ENCODE measurements at places on chromosomes 3 and 15.

DNA sequence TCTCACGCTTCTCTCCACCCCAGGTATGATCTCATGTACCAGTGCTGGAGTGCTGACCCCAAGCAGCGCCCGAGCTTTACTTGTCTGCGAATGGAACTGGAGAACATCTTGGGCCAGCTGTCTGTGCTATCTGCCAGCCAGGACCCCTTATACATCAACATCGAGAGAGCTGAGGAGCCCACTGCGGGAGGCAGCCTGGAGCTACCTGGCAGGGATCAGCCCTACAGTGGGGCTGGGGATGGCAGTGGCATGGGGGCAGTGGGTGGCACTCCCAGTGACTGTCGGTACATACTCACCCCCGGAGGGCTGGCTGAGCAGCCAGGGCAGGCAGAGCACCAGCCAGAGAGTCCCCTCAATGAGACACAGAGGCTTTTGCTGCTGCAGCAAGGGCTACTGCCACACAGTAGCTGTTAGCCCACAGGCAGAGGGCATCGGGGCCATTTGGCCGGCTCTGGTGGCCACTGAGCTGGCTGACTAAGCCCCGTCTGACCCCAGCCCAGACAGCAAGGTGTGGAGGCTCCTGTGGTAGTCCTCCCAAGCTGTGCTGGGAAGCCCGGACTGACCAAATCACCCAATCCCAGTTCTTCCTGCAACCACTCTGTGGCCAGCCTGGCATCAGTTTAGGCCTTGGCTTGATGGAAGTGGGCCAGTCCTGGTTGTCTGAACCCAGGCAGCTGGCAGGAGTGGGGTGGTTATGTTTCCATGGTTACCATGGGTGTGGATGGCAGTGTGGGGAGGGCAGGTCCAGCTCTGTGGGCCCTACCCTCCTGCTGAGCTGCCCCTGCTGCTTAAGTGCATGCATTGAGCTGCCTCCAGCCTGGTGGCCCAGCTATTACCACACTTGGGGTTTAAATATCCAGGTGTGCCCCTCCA, 19.1 kb downstream of the TYRO3 start:
- DNase-seq = no peak

DNA sequence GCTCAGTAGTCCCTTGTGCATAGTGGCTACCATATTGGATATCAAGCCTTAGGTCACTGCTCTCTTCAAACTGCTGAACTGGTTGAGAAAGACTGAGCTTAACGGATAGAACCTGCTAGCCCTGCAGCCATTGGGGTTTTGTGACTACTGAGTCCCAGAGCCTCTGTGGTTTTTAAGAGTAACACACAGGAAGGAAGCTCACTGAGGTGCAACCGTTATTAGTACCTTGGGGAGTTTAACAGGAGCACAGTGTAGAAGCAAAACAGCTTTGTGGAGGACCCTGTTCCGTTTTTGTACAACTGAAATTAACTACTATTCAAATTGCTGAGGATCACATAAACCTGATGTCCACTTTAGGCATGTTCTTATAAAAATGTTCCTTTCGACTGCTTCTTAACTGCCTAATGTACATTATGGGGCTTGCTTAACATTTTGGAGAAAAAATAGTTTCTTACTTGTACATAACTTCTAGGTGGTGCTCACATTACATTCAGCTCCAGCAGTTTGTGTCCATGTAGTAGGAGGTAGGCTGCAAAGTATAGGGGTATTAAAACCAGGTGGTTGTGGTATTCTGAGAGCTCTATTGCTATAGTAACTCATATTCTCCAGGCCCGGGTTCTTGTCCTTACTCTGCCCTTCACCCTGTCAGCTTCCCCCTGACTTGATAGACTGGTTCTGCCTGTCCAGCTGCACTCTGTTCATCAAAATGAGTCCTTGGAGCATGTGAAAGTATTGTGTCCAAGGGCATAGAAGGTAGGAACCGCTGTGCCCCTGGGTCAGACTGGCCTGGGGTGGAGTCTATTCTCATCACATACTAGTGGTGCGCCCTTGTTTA, 17.3 kb downstream of the PXK start:
- DNase-seq = peak; percentile 22

- no peak for DNase-seq
Measured at GRCh38 chr3:57015350-57015729, 45.1 kb upstream of the SPATA12 start.

DNA sequence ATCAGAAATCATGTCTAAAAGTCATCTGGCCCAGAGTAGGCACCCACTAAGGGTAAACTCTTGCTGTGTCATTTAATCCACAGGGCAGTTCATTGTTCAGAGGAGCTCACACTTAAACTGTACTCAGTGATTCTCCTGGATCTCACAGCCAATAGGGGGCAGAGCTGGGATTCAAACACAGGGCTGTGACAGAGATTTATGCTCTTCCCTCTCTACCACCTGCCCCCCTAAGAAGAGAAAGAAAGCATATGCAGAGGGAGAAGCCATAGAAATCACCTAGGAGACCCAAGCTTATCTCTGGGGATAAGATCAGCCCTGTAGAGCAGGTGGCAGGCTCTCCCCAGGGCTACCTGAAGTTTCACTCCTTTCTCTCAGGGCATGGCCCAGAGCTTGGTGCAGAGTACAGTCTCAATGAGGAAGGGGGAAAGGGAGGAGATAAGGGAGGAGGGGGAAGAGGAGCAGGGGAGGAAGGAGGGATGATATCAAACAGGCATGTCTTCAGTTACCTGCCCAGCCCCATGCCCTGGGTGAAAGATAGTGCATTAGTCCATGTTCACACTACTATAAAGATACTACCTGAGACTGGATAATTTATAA, 51.8 kb upstream of the ADPGK start:
- no peak for DNase-seq

GRCh38 chr3:150495563-150496168, 50.6 kb downstream of the SERP1 start:
- DNase-seq = peak; percentile 63

- no peak for DNase-seq
Measured at GRCh38 chr3:31166249-31166885, 271.9 kb upstream of the GADL1 start.

GRCh38 chr3:109806929-109807328, 469.6 kb upstream of the DPPA4 start:
- DNase-seq = peak; percentile 86

- DNase-seq = no peak
Measured at GRCh38 chr15:99090011-99090699, 14.7 kb upstream of the SYNM start.

DNA sequence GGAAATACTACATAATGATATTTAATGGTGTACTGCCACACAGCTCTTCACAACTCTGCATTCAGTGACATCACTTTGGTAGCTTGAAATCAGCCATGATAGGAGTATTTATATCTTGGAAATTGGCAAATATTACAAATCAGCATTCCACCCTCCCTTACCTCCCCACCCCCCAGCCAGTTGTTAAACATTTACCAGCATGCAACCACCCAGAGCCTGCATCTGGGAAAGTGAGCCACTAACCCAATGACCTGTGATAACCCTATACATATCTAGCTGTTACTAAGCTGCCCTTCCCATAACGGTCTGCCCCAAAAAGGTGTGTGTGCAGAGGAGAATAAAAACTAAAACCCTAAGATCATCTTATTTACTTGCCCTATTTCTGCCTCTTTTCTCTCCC, 44.6 kb upstream of the SATB1 start:
- no peak for DNase-seq

GRCh38 chr3:86985181-86985826, 5.6 kb downstream of the VGLL3 start:
- DNase-seq = no peak

DNA sequence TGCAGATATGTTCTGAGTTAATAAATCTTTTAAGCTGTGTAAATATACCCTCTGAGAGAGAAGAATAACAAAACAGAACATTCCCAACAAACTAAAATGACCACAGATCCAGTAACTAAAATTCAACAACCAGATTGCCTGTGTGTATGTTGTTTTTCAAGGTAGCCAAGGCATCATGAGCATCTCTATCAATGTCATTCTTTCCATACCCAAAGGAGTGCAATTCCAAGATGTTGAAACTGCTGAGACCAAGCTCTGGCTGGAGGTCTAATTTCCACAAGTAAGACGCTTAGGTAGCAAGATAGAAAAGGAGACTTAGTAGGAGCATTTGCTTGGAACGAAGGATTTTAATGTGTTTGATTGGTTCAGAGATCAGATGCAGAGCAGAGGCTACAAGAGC, 276.3 kb downstream of the RBMS3 start:
- no peak for DNase-seq

GRCh38 chr3:146491303-146491702, 21.9 kb upstream of the PLSCR2 start:
- no peak for DNase-seq

DNA sequence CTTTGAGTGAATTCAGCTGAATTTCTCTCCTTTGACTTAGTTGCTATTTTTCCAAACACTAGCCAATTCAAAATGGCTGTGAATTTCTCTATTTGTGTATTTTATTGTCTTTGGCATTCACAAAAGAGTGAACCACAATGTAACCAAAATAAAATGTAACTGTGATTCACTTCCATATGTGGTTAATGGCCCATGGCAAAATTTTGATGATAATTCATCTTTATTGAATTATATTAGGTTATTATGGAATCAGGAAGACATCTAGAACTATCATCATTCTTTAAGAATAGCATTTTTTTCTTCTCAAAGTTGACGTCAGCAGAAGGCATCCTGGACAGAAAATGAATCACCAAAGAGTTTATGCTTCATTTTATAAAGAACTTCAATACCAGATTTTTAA, 705.3 kb upstream of the NAALADL2 start:
- DNase-seq = no peak

DNA sequence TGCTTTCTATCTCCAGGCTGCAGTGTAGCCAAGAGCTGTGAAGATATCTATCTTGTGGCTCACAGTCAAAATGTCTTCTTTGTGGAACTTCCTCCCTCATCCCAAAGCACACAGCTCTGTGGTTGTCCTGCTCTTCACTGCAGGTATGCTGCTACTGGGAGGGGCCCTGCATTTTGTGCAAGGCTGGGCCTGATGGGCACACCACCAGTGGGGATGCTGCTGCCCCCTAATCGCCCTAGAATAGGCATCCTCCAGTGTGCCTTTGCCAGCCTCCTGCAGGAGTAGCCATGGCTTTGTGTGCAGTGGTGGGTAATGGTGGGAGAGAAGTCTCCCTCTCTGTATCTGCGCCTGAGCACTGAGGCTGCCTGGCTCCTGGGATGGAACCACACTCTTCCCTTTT, 297.3 kb downstream of the DOCK3 start:
- DNase-seq = no peak

GRCh38 chr3:178304758-178305467, 231.3 kb upstream of the KCNMB2 start:
- no peak for DNase-seq

GRCh38 chr15:55535436-55535835, 27.4 kb upstream of the DNAAF4 start:
- DNase-seq = peak; percentile 36

GRCh38 chr15:55110446-55110845, 86.3 kb downstream of the RSL24D1 start:
- DNase-seq = no peak

- DNase-seq = peak; percentile 70
Measured at GRCh38 chr15:42273900-42274701, 868 bp upstream of the TMEM87A start.

DNA sequence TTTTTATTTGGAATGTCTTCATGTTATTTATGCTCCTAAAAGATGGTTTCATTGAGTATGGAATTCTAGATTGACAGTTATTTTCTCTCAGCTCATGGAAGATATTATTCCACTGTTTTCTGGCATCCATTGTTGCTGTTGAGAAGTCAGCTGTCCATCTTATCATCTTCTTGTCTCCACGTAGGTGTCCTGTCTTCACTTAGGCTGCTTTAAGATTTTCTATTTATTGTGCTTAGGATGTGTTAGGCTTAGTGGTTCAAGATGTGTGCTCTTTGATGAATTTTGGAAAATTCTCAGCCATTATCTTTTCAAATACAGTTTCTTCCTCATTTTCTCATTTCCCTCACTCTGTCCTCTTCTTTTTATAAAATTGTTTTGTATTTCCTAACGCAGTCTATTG, 52.0 kb downstream of the SNRK start:
- DNase-seq = no peak

GRCh38 chr3:129701161-129701560, 94.7 kb upstream of the PLXND1 start:
- DNase-seq = no peak

DNA sequence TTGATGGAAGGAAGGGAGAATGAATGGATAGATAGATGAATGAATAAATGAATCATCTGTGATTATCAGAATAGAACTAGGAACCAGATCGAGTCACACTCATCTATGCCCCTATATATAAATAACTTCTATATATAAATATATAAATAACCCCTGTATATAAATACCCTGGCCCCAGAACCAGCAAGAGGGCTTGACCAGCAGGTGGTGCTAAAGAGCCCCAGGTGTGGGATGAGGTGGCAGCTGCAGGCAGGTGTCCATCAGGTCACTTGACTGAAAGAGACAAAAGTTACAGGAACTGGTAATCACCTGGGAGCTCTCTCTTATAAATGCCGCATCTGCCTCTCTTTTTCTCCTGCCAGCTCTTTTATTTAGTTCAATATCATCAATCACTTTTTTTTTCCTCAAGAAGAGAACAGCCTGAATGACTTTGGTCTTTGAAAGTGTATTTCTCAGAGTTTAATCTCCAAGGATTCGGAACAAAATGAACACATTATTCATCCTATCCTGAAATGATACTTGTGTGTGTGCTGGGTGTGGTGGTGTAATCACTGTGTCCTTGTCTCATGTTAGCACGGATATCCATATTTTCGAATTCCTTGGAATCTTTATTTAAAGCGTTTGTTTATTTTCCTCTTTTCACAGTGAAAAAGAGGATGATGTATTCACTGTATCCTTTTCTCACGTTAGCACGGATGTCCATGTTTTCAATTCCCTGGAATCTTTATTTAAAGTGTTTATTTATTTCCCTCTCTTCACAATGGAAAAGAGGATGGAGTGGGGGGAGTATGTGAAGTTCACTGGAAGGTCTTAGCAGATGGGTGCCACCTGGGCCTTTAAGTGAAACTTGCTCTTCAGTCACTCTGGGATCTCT, 35.4 kb upstream of the ATG7 start:
- DNase-seq = peak; percentile 79
